RWPE1 (cell line): ENCODE measurements at places on chromosomes 11 and 22.

- no peak for DNase-seq
Observed at GRCh38 chr11:120569861-120570260, 58.3 kb downstream of the GRIK4 start.

DNA sequence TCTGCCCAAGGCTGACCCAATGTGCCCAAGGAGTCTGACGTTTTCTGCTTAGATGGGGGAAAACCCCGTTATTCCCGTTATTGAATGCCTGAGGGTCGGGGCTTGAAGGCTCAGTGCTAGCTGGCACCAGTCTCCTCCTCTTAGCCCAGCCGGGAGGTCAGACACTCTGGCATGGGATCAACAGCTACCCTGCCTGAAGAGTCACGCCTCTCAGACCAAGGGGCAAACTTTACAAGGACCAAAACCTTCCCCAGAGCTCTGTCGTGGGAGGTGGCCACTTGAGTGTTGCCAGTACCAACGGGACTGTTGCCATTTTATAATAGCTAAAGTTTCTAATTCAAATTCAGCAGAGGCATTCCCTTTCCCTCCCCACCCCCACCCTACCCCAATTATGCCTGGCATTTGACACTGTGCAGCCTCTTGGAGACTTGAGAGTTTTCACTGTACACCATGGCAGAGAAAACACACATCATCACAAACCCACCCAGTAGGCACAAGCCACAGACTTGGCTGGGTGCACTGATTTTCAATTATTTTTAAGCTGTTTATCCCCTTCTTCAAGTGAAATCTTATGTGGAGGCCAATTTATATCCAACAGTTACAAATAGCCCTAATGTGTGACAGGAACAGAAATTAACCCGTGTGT is 137.5 kb upstream of the SYT13 start:
- DNase-seq = no peak

DNA sequence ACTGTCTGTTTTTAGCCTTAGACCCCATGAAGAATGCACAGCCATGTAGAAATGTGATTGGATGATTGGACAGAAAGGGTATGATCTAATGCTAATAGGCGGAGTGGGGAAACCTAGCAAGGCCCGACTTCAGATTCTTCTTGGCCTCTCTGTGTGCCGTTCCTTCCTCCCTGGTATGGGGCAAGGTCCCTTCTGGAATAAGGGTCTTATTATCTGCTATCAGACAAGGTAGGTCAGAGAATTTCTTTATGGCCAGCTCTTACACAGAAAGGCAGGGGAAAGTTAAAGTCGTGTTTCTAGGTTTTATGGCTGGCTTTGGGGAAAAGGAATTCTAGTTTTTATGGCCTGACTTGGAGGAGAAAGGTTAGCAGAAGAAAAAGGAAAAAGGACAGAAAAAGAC is 30.6 kb downstream of the DBX1 start:
- DNase-seq = no peak

GRCh38 chr22:25930788-25931310 is 188.9 kb downstream of the MYO18B start:
- no peak for DNase-seq

- no peak for DNase-seq
Observed at GRCh38 chr11:44580701-44581100, 15.2 kb downstream of the CD82 start.

GRCh38 chr11:47496808-47497207 is 47.9 kb upstream of the RAPSN start:
- DNase-seq = no peak

GRCh38 chr11:71117311-71117710 is 135.1 kb downstream of the SHANK2 start:
- no peak for DNase-seq

- DNase-seq = no peak
Observed at GRCh38 chr11:12057299-12057980, 49.0 kb upstream of the DKK3 start.

- DNase-seq = peak; percentile 46
Observed at GRCh38 chr22:36156515-36157419, 3.8 kb downstream of the APOL3 start.

DNA sequence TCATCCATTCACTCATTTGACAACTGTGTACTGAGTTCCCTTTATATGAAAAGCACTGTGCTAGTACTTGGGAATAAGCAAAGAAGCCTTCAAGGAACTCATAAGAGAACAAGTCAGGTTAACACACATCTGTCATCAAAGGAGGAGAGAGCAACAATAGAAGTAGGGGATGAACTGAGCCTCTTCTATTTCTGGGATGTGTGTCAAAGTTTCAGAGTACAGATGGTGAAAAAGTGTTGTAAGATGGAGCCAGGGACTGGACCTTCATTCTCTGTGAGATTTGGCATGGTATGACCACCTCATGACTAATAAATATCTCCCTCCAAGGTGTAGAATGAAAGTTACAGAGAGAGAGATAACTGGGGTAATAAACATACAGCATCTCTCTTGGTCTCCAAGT is 349.8 kb upstream of the PLET1 start:
- DNase-seq = no peak

GRCh38 chr11:3831378-3832239 is 9.2 kb downstream of the RHOG start:
- no peak for DNase-seq

DNA sequence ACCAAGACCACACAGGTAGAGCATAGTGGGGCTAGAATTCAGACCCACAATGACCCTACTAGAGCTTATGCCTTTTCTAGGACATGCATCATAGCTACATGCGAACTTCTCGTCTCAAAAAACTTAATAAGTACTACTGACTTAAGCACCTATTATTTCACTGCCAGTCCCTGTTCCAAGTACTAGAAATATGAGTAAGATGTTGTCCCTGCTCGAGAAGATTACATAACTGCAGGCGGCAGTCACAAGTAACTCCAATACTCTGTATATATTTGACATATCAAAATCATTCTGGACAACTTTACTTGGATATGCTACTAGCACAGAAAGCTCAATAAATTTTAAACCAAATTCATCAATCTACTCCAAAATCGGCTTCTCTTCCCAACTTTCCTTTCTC is 235.0 kb downstream of the TTC28 start:
- no peak for DNase-seq

DNA sequence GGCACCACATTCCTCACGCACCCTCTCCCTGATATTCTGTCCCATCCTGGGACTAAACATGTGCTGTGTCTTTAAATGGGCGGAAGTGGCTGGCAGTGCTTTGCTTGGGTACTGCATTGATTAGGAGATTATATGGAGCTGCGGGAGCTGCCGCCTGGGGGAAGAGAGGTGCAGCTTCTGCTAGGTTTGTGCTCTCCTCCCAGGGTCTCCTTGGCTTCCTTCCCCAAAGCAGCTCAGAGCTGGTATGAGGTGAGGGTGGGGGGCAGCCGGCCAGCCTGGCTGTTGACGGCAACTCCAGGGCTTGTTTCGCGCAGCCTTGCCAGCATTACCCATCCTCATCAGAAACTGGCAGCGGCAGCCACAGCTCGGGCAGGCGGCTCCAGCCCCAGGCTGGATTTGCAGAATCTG is 95.4 kb downstream of the GRAMD1B start:
- no peak for DNase-seq

DNA sequence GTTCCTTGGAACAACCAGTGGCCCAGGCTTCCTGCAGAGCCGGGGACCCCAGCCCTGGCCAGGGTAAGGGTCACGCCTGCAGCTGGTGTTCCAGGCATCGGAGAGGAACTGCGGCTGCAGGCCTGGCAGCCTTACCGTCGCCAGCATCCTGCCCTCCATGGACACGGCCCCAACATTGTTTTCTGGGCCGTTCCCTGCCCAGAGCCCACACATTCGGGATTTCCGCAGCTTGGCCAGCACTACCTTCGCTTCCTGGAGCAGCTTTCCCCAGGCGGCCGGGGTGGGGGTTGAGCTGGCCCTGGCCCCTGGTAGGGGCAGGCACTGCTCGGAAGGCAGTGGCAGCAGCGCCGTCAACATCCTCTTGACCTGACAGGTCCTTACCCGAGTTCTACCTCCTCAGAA is 17.7 kb downstream of the TXN2 start:
- no peak for DNase-seq

DNA sequence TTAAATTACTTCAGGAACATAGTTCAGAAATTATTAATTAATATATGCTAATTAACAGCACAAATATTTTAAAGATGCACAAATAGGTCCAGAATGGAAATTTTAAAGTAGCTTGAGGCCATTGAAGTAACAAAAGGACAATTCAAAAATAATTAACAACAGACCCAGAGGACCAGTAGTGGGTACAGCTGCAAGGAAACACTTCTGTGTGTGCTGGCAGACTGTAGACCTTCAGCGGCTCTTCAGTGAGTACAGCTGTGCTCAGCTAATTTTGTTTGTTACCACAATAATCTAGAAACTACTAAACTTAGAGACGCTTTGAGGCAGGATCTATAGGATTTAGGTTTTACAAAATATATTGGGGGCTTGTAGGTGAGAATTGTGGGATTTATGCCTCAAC is 103.8 kb downstream of the GRIA4 start:
- no peak for DNase-seq

- no peak for DNase-seq
Observed at GRCh38 chr22:42905217-42905616, 48.1 kb upstream of the ARFGAP3 start.

DNA sequence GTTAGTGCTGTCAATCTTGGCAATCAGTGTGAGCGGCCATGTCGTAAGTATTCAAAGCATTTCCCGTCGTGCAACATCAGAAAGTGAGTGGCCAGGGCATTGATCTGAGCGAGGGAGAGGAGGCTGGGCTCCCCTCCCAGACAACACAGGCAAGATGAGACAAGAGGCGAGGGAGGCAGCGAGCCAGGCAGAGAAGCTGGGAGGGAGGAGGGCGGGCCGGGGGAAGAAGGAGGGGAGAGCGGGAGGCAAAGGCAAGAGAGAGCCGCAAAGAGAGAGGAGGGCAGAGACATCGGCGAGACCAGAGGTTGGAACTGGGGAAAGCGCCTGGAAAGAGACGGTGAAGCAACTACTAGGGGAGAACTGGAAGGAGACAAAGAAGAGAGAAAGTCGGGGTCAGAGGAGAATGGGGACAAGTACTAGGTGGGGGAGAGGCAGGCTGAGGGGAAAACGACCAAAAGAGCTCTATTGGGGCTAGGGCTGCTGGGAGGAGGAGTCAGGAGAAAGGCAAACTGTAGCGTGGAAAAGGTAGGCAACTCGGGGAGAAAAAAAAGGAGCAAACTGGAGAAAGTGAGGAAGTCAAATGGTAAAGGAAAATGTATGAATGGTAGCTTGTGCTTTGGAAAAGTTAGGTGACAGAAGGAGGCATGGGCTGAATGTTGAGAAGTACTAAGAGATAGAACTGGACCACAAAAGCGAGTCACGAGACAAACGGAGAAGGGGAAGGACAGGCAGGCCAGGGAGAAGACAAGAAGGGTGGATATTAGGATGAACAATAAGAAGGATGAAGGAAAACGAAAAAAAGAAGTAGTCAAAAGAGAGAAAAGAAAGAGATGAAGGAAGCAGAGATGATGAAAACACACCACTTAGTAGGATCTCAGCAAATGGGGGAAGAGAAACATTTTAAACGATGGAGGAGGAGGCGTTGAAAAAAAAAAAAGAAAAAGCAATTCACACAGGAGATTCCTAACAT is 130.5 kb upstream of the C11orf58 start:
- DNase-seq = peak; percentile 55

- peak; percentile 92 for DNase-seq
Observed at GRCh38 chr11:10933455-10934292, 75.8 kb upstream of the ZBED5 start.
